ENCODE measurements at places on chromosomes 1 and 21. TPM values are rescaled to one million over a fixed set of nuclear protein-coding genes. Genes with fewer than 3 reads are reported as not detected.

LRRC8B gene
- 10.0 TPM for total RNA-seq

SEC16B gene
- total RNA-seq = 0.66 TPM

TARS2 gene
- 11.0 TPM for total RNA-seq

INAVA gene
- total RNA-seq = under 0.01 TPM

ZSWIM5 gene
- 0.54 TPM for total RNA-seq

All from endothelial cell of coronary artery (primary cell).